ENCODE measurements at places on chromosomes 1 and 21.
A peak's percentile ranks its signal among the peaks of the same experiment; 100 is the strongest.

- DNase-seq: peak; percentile 41
Measured at GRCh38 chr1:26529655-26530409, at the start of gene RPS6KA1. RPS6KA1 (plus strand) TSS chr1:26529761; CDS start chr1:26529921, 160 bp downstream.

- DNase-seq: no peak
Measured at GRCh38 chr21:42532466-42533181, 19.0 kb downstream of the SLC37A1 start.

GRCh38 chr21:33198346-33199099, 31.2 kb upstream of the IFNAR2 start:
- no peak for DNase-seq

DNA sequence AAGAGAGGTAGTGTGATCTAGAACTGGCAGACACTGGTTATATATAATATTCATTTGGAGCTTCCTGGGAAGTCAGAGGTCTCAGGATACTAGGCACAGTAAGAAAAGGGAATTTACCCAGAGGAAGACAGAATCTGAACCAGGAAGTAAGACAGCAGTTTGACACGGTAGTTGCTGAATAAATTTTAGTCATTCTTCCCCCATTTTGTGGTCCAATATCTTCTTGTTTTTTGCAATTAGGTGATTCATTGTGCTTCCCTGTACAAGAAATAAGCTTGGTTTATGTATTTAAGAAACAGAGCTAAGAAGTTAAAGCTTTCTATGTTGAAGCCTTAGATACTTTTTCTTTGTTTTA, 1.3 kb downstream of the TMEM167B start:
- no peak for DNase-seq

GRCh38 chr1:61171346-61171745, 89.0 kb downstream of the NFIA start:
- no peak for DNase-seq

DNA sequence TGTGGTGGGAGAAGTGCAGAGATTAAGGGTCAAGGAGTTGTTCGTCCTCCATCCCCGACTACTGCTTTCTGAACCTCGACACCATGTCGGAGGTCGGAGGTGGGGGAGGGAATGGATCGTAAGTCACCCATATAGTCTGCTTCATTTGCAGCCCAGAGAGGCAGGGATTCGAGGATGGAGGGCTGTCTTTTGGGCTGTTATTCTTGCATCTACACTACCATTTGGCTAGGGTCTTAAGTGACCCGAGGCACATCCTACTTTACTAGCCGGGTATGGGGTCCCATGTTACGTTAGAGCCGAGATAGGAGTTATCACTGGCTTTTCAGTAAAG, 578 bp downstream of the USP21 start:
- no peak for DNase-seq

DNA sequence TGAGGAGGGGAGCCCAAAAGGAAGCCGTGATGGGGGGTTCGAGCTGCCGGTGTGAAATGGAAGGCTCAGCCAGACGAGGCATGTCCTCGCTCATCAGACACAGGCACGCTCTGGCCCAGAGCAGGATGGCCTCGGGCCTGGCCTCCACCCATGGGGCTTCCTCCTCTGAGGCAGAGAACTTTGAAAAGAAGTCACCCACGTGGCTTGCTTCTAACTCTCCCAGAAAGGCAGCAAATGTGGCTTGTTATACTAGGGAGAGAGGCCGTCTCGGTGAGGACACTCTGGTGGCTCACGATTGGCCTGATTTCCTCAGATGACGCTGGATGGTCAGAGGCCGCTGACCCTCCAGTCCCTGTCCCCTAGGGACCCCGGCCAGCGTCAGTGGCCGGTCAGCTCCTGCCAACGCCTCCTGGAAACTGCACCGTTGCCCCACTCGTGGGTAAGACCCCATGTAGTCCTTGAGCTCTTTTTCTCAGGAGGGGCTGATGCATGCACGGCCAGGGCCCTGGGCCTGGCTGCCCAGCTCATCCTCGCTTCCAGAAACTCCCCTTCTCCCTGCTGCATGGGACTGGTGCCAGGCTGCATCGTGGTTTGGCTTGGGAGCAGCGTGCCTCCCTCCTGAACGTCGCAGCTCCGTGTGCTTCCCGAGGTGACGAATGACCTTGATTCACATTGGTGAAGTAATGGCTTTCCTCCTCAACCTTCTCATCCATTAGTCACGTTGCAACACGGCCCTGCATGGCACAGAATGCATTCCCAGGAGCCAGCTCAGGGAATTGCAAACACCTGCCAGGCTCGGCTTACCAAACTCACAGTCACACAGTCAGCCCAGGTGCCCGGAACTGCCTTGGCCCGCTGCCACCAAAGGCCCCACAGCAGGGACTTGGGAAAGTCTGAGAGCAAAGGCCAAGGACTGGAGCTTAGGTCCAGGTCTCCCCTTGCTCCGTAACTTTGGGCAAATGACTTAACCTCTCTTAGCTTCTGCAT, 58.8 kb downstream of the TOMM20 start:
- no peak for DNase-seq

DNA sequence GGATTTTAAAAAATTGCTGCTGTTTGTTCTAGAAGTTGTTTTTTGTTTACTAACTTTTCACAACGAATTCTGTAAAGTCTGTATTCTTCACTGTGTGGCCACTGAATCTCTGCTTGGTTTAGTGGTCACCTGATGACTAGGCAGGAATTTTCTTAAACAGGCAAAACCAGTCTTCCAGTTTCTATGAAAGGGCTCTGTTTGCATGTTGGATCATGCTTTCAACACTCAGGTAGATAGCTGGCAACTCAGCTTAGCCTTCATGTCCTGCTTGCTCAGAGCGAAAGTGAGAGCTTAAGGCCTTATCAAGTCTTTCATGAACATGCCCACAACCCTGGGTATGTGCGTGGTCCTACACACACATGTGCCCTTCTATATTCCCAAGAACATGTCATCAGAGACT, 52.4 kb upstream of the CCDC190 start:
- DNase-seq: no peak

DNA sequence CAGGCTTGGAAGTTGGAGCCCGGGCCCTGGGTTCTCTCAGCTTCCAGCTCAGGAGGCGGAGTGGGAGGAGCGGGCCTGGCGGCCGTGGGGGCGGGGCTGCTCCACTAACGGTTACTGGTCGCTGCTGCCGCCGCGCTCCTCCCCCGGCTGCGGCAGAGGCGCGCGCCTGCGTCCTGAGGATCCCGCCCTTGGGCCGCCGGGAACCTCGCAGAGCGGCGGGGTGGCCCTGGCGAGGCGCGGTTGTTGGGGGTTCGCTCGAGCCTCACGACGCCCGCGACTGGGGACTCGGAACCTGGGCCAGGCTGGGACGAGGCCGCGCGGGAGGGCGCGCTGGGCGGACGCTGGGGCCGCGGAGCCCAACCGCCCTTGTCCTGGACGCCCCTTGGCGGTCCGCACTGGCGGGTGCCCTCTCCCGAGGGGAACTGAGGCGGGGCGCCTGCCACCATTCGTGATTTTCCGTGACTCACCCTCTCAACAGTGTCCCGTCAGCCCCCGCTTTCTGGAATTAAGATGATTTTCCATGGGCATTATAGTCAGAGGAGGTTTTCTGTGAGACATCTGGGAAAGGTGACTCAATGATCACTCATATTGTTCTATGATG, 34.1 kb downstream of the OR2G3 start:
- DNase-seq: peak; percentile 30

- DNase-seq: no peak
Measured at GRCh38 chr1:118940957-118941356, 47.2 kb downstream of the TBX15 start.

- no peak for DNase-seq
Measured at GRCh38 chr1:1462318-1462966, 9.1 kb upstream of the ATAD3B start.

GRCh38 chr1:21893046-21893805, 43.9 kb downstream of the HSPG2 start:
- no peak for DNase-seq

- no peak for DNase-seq
Measured at GRCh38 chr1:226002667-226003501, 3.7 kb upstream of the SDE2 start.

DNA sequence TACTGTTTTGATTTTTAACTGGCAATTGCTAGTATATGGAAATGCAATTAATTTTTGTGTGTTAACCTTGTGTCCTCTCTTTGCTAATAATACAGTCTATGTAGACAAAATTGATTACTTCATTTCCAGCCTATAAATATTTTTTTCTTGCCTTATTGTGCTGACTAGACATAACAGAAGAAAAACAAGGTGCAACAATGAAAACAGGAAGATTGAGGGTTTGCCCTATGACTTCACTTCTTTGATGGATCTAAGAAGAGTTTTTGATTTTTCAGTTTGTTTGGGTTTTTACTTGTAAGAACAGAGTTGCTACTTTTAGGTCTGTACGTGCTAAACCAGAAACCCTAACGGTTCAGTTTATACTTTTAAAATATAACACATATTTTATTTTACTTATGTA, 8.5 kb upstream of the CNIH4 start:
- no peak for DNase-seq

- DNase-seq: no peak
Measured at GRCh38 chr1:109603229-109603628, 16.2 kb downstream of the GNAT2 start.

DNA sequence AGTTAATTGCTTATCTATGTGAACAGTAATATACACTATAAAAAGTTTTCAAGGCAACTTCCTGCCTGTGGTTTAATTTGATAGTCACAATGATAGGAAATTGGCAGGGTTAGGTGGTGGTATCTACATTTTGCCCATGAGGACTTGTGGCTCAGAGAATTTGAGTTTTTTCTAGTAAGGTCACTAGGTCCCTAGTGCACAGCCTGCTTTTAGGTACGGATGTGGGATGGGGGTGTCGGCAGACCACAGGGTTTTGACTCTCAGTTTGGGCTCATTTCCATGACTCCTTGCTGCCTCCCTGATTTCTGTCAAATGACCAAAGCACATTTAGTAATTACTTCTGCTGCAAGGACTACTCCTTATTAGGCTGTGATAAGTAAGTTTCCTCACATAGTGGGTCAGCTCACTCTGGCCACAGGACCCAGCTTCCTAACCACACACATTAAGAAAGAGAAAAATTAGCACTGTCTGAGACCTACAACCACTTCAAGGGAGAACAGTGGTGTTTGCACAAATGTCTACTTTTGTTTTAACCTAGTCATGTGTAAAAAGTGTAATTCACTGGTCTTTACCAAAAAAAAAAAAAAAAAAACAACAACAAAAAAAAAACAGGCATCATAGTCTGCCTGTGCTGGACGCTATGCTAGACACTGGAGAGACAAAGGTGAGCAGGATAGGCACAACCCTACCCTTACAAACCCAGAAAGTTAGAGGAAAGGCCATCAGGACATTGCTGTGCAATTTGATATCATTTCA, 43.7 kb downstream of the MRPL39 start:
- DNase-seq: no peak

DNA sequence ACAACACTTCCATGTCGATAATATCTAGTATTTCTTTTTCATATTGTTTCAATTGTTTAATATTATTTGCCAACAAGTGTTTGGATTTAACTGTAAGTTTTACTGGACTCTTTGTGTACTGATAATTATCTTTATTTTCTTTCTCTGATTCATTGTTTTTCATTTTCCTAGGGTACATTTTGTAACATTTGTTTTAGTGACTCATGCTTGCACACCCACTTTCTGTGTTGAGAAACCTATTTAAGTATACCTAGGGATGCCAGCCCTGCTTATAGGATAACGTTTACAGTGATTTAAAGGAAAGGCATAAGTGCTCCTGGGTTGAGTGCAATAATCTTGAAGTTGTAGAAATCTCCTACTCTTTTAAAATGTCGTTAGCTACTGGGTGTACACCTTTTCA, 1386.0 kb upstream of the ADGRL4 start:
- no peak for DNase-seq

- DNase-seq: no peak
Measured at GRCh38 chr1:117770981-117771531, 158.4 kb downstream of the GDAP2 start.

DNA sequence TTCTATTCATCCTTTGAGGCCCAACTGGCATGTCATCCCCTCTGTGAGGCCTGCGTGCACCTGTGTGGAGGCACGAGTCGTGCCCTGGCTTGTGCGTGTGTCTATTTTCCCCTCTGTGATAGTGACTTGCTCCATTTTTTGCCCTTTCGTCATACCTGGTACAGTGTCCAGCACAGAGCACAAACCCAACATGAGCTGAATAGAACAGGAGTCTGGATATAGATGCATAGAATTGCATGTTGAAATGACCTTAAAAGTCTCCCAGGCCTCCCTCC, 32.5 kb downstream of the TNNT2 start:
- DNase-seq: no peak

- DNase-seq: no peak
Measured at GRCh38 chr1:28833381-28833780, 21.4 kb downstream of the OPRD1 start.

DNA sequence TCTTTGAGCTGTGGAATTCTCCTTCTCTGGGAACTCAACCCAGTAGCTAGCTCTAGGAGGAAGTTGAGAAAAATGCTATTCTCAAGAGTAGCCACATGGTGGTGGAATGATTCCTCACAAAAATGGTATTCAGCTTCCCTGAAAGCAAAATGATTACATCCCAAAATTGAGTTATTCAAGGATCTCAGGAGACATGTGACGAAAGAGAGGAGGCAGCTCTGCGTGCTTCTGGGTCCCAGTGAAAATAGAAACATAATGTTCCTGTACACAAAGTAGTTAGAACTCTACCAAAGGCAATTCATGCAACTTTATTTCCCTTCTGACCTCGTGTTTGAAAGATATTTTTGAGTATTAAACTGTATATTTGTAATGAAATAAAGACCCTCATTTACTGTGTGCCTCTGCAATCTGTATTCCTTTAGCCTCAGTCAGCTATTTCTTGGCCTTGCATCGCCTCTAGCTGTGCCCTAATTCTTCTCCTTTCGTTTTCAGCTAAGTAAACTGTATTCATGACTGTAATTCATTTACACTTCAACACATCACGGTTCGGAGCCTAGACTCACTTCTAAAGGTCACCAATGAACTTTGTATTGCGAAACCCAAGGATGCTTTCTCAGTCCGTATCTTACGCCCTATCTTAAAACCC, 167.3 kb downstream of the FASLG start:
- no peak for DNase-seq

DNA sequence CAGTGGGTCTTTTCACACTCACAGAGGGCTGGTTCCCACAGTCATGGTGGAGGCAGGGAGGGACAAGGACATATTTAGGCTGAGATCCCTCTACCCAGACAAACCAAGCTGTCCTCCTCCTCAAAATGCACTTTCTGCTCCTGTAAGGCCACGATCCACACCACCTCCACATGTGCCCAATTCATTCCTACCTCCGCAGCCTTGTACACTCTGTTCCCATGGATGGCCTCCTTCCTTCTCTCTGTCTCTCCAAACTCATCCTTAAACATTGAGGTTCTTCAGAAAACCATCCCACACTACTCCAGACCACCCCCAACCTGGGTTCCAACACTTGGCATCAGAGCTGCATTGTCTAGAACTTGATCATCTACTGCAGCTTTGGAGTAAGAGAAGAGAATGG, 404.3 kb upstream of the BEND5 start:
- no peak for DNase-seq

All from stimulated activated CD4-positive, alpha-beta T cell treated with anti-CD3 and anti-CD28 coated beads, Interleukin-1b, Interleukin-23, amount 100 ng/mL, for 4 hours (primary cell).